ENCODE measurements at places on chromosomes 11 and 22.

DNA sequence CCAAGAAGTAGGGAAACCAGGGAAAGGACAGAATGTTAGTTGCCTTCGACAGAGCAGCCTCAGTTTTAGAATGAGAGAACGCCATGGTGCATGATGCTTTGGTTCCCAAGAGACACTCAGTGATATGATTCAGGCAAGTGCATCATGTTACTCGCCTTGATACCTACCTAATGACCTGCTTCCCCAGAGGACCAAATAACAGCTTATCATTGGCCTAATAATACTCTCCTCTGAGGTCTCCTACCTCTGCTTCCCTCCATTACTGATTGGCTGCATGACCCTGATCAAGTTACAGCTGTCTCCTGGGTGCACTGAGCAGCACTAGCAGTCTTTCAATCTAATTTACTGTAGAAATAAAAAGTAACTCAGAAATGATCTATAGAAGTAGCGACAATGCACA, 979.7 kb upstream of the FAT3 start:
- no peak for DNase-seq

- DNase-seq = no peak
Observed at GRCh38 chr11:79610678-79611077, 169.8 kb upstream of the TENM4 start.

DNA sequence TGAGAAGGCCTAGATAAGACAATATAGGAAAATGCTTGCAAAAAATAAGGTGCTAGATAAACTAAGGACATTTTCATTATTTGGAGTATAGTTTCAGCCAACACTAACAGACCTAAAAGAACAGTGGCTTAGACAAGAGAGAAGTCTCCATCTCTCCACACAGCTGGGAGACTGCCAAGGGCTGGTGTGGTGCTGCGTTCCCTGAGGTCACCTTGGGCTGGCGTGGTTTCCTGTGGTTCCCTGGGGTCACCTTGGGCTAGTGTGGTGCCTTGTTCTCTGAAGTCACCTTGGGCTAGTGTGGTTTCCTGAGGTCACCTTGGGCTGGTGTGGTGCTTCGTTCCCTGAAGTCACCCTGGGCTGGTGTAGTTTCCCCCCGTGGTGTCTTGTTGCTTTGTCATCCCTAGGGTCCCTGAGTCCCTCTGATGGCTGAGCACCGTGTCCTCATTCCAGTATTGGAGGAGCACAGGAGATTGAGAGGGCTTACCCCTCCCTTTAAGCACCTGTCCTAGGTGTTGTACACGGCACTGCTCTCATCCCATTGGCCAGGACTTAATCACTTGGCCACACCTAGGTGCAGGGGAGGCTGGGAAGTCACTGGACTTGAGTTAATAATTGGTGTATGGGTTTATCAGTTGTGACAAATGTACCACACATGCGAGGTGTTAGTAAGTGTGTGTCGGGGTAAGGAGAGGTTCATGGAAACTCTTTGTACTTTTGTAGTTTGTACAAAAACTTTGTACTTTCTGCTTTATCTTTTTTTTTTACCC, 14.9 kb downstream of the SAMM50 start:
- no peak for DNase-seq

DNA sequence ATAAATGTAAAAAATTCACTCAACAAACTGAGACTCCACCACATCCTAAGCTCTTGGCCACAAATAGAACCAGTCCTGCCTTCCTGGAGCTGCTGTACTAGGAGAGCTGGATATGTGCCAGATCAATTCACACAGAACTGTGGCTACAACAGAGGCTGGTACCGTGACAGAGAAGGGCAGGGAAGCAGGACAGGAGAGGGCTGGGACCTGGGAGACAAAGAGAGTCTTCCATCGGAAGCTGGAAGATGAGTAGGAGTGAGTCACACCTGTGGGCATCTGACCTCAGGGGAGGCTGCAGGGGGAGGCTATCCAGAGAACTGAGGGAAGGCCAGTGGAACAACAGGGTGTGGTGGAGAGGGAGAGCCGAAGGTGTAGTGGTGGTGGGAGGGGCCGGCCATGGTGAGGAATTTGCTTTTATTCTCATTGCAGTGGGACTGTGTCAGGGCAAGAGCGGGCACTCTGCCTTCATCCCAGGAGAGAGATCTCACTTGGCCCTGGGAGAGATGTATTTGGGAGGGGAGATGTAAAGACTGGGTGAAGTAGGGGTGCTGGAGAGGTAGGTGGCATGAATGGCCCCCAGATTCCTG, 1.9 kb upstream of the LTBP3 start:
- no peak for DNase-seq

- peak; percentile 52 for DNase-seq
Observed at GRCh38 chr22:35552196-35552842, 11.7 kb downstream of the RASD2 start.

- no peak for DNase-seq
Observed at GRCh38 chr11:59559886-59560285, 48.5 kb downstream of the OR4D9 start.

- no peak for DNase-seq
Observed at GRCh38 chr11:35825386-35825785, 118.5 kb upstream of the LDLRAD3 start.

DNA sequence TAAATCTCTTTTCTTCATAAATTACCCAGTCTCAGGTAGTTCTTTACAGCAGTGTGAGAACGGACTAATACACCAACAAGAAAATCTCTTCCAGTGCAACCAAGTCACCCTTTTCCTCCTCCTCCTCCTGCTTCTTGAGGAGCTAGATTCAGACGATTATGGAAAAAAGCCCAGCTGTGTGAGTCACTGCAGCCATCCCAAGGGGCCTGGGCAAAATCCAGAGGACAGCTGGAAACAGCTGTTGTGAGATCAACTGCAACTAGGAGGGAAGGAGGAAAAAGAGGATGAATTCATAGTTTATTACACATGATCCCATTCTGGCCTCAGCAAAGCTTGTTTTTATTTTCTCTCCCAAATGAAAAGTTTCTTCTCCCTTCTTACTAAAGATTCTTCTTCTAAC, 32.9 kb downstream of the RBFOX2 start:
- DNase-seq = no peak

- no peak for DNase-seq
Observed at GRCh38 chr22:44624689-44625420, 77.1 kb upstream of the PRR5 start.

- DNase-seq = no peak
Observed at GRCh38 chr11:78607696-78608095, 33.0 kb upstream of the NARS2 start.

DNA sequence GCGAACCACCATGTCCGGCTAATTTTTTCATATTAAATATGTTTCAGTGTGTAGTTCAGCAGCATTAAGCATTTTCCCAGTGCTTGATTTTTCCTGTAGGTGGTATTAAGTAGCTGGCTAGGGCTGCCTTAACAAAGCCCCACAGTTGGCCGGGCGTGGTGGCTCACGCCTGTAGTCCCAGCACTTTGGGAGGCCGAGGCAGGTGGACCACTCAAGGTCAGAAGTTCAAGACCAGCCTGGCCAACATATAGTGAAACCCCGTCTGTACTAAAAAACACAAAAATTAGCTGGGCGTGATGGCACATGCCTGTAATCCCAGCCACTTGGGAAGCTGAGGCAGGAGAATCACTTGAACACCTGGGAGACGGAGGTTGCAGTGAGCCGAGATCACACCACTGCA, 33.5 kb upstream of the TOLLIP start:
- DNase-seq = no peak

DNA sequence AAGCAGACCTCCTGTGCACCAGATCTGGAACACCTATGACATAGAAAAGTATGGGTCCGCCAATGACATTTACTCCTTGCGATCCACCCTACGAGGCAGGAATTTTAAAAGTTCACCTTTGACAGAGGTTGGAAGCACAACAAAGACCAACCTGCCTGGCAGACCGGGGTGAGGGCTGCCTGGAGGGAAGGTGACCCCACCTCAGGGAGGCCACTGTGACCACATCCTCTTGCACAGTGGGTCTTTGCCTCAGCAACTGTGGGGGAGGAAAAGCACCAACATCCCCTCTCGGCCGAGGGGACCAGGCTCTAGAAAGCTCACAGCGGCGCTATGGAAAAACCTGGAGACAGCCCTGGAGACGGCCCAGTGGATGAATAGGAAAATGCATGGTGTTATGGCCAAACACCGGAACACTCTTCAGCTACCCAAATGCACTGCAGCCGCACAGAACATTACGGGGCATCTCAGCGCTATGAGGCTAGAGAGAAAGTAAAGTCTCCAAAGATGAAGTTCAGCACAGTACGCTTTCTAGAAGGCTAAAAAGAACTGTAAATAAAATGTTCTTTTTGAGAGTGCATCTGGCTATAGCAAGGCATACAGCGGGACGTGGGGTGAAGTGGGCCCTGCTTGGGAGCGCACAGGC, 1.8 kb upstream of the SHISAL1 start:
- DNase-seq = no peak

DNA sequence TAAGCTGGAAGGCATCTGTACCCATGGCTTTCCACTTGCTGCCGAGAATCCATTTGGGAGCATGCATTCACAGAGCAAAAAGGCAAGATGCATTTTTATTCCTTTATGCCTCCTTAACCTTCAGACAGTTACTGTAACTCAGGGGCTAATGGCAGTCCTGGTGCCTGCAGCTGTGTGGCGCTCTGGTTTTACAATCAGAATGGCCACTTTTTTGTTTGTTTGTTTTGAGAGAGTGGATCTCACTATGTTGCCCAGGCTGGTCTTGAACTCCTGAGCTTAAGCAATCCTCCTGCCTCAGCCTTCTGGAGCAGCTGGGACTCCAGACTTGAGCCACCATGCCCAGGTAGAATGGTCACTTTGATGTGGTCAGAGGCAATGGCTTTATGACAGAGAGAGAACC, 101.8 kb downstream of the NAV2 start:
- DNase-seq = no peak

- no peak for DNase-seq
Observed at GRCh38 chr11:5547982-5548381, 358 bp downstream of the OR52H1 start.

DNA sequence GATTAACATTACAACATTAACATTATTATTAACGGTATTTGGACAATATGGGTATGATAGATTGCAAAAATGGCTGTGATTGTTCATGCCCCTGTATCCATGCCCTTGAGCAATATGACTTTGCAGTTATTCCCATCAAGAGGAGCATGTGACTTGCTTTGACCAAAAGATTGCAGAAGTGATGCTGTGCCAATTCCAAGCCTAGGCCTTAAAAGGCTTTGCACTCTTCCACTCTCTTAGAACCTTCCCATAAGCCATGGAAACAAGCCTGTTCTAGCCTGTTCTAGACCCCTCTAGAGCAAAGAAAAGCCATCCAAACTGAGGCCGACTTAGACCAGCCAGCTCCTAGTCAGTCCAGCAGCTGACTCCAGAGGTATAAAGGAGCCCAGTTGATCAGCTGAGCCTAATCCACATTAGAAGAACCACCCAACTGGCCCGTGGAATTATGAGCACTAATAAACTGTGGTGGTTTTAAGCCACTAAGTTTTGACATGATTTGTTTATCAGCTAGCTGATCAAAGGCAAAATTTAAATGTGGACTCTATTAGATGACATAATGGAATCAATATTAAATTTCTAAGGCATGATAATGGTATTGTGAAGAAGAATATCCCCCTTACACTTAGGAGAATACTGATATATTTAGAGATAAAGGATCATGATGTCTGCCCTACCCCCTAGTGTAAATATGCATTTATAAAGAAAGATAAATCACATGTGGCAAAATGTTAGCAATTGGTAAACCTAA, 28.6 kb downstream of the RAB30 start:
- DNase-seq = no peak

GRCh38 chr11:3105791-3106735, 48.8 kb upstream of the CARS1 start:
- no peak for DNase-seq

DNA sequence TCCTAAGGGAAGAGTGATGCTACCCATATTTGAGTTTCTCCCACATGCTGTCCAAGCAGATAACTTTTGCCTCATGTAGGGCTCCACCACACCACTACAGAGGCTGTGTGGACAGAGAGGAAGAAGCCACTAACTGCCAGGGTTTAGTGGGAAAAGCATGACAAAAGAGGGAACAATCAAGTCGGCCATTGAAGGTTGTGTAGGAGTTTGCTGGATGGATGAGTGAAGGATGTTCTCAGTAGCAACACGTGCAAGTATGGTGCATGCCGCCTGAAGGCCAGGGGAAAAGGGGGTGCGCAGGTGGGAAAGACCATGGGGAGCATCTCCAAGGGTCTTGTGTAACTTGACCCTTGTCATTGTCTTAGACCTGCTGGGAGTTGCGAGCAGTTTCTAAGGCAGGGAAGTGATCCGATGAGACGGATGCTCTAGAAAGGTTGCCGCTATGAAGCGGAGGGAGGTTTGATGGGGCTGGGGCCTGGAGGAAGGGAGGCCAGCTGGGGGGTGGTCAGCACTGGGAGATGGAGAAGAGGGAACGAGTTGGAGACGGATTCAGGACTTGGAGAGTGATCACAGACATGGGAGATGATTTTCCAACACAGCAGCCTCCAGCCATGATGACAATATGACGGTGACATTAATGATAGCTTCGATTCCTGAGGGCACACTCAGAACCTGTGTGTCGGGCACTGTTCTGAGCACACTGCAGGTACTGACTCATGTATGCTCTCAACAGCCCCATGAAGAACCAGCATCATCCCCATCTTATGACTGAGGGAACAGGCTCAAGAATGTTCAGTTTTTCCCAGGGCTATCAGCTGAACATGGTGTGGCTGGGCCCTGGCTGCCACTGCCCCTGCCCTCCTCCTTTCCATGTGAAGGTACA, 53.7 kb downstream of the CD6 start:
- DNase-seq = no peak

- DNase-seq = no peak
Observed at GRCh38 chr22:45157907-45158306, 5.8 kb upstream of the NUP50 start.

DNA sequence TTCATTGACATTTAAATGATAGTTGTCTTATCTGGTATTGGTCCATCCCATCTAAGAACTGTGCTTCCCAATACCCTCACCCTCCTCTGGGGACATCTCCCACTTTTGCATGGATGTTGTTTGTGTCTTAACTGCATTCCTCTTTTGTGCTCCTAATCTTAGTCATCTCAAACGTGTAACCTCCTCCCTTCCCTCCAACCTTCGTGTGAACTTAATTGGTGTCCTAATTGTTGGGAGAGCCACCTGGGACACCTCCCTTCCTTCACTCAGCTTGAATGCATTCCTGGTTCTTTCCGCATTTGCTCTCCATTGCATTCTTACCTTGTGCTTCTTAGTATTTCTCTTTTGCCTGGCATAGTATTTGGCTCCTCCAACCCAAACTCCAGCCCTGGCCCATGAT, 9.8 kb upstream of the ELMOD1 start:
- no peak for DNase-seq

DNA sequence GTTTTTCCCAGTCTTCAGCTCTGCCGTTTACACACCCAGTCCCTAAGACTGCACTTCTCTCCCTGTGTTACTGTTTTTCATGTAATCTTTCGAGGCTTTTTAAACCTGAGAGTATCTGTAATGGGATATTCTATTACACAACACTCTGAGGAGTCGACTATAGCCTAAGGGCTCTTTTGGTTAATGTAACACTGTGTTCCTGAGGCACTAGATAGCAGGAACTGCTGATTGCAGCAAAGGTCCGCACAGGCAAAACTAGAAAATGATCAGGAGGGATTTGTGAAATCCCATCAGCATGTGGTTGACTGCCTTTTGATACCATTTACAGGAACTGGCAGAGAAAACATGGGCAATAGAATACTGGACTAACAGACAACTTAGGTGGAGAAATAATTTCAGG, 512.3 kb upstream of the RAG2 start:
- DNase-seq = no peak

- no peak for DNase-seq
Observed at GRCh38 chr11:121557348-121557747, 104.6 kb upstream of the SORL1-AS1 start.
